ENCODE measurements at places on chromosomes 6 and 20.
A peak's percentile ranks its signal among the peaks of the same experiment; 100 is the strongest.

GRCh38 chr20:48203252-48203651 lies 418.0 kb upstream of the SULF2 start:
- DNase-seq = no peak

DNA sequence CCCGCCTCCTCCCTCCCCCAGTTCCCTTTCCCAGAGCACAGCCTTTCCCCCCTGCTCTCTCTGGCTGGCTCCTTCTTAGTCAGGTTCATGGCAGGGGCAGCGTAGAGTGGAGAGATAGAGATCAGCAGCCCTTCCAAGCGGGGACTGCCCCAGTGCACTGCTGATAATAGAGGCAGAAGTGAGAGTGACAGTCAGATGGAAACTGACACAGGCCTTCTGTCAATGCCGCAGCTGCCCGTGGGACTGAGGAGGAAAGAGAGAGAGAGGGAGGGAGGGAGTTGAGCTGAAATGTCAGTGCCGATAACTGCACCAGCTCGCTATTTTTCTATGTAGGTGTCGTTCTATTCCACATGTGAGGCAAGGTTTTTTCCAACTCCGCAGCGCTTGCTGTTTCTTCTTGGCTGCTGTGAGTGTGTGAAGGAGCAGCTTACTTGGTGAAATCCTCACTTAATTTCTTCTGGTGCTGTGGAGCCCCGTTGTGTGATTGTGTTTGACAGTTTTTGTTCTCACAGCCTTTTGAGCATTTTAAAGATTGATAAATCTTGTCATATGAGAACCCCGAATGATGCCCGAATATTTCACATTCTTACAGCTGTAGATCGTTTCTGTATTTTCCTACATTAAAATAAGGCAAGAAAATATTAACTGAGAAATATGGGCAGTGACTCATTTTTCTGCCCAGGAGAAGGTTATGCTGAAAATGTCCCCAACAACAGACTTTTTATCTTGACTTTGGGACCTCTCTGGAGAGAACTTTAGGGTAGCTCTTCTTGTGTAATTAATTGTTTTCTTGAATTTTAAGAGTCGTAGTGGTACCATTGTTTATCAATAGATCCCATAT lies 386.4 kb upstream of the MMS22L start:
- DNase-seq = peak; percentile 52

- DNase-seq = peak; percentile 58
Observed at GRCh38 chr20:59525500-59526241, 78.7 kb upstream of the PHACTR3 start.

DNA sequence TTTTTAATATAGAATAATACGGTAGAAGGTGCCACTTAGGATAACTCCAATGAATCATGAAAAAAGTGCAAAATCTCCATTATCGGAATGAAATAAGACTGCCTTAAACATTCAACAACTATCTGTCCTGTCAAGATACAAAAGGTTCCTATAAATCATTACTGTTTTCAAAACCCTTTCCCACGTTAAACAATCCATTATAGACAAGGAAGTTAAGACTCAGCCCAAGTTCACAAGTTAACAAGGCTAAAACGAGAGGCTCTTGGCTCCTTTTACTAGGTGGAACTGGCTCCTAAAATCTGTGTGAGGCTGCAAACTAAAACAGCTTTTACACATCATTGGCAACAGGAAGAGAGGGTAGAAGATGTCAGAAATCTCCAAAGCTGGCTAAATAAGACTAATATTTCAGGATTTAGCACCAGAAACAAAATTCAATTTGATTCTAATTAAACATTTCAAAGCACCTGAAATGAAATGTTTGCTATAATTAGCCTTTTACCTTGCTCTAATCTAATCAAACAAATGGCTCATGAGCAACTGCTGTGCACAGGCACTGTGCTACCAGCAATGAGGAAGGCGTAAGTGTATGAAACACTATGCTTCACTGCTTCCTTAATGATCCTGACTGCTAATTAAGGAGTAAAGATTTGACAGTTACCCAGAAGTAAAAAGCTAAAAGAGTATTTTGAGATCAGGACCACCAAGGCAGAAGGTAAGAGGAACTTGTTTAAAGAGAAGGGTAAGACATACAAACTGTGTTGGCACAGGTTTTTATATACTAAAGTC lies 109.7 kb downstream of the DST start:
- no peak for DNase-seq

GRCh38 chr20:6504179-6504578 lies 263.3 kb upstream of the BMP2 start:
- no peak for DNase-seq

DNA sequence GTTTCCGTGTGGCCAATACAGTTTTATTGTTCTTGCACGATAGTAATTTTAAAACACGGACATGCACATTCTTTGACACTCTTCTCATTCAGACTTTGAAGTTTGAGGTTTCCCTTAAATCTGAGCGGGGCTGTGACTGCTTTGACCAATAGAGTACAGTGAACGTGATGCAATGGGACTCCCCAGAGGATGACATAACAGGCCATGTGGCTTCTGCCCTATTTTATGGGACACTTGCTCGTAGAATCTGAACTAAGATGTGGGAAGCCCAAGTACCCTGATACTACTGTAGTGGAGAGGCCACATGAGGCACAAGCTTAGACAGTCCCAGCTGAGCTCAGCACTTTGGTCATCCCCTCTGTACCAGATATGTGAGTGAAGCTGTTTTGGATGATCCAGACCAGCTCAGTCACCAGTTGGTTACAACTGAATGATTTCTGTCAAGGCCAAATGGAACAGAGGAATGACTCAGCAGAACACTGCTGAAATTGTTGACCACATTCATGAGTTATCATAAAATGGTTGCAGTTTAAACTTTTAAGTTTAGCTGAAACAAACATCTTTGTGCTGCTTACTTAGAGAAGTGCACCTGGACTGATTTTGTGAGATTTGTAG lies 279.4 kb downstream of the RFPL4B start:
- DNase-seq = peak; percentile 12

DNA sequence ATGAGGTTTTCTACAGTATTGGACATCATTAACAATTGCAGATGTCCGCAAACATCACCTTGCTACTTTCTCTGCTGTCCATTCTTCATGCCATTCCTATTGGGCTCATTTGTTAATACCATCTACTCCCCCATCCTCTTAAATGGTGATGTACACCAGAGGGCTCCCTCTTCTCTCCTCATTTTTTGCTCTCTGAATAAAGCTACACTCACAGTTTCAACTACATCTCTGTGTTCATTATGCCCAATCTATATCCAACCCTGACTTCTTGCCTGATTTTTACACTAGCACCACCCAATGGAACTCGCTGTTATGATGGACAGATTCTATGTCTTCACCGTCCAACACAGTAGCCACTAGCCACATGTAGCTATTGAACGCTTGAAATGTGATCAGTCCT lies 288.1 kb upstream of the ID4 start:
- no peak for DNase-seq

- no peak for DNase-seq
Observed at GRCh38 chr20:59580991-59581401, 23.3 kb upstream of the PHACTR3 start.

DNA sequence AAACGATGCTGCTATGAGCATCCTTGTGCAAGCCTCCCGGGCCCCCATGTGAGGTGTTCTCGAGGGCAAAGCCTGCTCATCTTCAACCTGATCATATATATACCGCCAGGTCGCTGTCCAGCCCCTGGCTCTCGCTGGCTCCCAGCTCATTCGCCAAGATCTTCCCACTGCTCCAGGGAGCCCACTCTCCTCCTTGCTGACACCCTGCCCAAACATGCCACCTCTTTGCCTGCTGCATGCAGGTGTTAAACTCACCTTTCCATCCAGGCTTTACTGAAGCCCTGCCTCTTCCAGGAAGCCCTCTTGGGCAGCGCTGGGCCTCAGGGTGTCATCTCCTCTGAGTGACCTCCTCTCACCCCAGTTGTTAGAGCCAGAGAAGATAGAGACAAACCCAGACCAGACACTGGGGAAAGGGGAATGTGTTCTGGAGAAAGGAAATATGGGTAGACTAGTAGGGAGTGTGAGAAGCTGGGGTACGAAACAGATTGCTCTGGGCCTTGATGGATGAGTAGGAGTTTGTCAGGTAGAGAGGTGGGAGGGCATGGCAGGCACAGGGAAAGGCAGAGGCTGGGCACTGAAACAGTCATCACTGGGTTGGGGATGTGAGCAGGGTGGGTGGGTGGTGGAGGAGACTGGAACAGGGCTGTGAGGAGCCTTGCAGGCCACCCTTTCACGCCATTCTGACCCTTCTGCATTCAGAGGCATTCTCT lies 1.2 kb upstream of the DLGAP4 start:
- no peak for DNase-seq

DNA sequence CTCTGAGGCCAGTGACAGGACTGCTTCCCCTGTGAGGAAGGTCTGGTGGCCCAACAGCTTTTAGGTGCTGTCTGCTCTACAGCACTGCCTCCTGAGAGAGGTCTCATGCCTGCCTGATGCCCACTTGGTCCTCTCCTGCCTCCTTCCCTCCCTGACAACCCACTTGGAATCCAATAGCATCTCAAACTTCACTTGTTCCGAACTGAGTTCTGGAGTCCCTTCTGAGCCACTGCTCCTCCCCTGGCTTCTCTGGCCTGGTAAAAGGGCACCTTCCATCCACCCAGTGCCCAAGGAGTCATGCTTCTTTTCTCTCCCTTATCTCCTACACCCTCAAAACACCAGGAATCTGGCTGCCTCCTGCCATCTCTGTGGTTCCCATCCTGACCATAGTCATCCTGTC lies 1.9 kb downstream of the MAVS start:
- peak; percentile 15 for DNase-seq

GRCh38 chr6:169558774-169559441 lies 142.9 kb downstream of the WDR27 start:
- no peak for DNase-seq

GRCh38 chr6:157657754-157658153 lies 165.3 kb upstream of the SNX9 start:
- no peak for DNase-seq

GRCh38 chr6:125618629-125619028 lies 130.8 kb upstream of the HEY2 start:
- no peak for DNase-seq

GRCh38 chr6:30942338-30943060 lies 1.7 kb downstream of the MUCL3 start:
- DNase-seq = no peak

GRCh38 chr6:155126727-155127439 lies 131.8 kb downstream of the TIAM2 start:
- DNase-seq = peak; percentile 48

GRCh38 chr6:43081043-43081442 lies 4.9 kb downstream of the PTK7 start:
- DNase-seq = no peak

DNA sequence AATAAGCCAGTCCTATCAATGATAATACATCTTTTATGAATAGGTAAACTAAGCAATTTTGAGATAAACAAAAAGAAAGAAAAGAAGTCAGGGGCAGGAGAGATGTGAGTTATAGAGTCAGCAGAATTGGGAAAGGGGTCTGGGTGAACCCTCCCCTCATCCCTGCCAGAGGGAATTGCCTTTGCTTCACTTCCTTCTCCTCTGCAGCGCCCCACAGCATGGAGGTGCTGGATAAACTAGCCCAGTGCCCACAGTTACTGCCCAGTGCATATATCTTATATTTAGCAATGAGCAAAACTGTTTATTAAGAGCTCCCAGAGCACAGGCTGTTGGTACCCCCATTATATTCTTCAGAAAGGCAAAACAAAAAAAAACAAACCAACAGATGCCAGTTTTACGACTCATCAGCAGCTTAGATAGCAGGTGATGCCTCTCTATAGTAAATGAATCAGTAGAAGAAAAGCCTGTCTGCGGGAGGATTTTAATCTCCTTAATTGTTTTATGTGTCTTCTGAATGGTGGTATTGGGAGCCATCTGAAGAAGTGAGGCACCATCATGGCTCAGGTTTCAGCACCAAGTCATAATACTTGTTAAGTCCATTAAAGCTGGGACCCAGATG lies 419.2 kb downstream of the EPM2A start:
- DNase-seq = no peak

GRCh38 chr20:20897145-20897544 lies 184.7 kb upstream of the RALGAPA2 start:
- DNase-seq = no peak

DNA sequence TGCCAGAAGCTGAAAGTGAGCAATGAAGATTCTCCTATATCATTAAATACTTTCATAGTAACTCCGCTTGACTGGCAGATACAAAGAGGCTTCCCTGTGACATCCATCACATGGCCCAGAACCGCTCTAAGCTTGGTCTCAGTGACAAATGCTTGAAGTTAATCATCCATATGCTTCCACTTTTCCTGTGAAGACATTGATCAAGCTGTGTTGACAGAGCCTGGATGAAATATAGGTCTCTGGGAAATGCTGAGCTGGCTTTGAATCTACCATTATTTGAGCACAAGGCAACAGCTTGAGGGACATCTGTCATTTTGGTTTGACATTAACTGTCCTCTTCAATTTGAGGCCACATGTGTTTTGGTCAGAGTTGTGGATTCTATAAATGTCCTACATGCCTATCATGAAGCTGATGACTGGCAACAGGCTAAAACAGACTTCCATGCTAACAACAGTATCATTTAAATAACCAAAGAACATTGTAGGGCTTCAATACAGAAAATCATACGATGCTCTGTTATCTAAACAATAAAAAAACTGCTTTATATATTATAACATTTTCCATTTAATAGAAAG lies 402.2 kb upstream of the IRAK1BP1 start:
- DNase-seq = no peak

DNA sequence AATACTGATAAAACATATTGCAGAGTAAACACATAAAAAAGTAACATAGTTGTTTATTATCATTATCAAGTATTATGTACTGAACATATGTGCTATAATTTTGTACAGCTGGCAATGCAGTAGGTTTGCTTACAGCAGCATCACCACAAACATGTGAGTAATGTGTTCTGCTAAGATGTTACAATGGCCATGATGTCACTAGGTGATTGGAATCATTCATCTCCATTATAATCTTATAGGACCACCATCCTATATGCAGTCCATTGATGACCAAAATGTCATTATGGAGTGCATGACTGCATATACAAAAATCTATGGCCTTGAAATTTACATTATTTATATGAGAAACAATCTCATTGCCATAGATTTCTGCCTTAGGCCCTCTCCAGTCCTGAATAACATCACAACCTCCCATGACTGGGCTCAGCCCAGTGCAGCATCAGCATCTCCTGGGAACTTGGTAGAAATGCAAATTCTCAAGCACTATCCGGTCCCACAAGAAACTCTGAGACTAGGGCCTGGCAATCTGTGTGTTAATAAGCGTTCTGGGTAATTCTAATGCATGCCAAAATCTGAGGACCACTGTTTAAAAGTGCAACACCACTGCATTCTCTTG lies 352.0 kb upstream of the MARCKS start:
- DNase-seq = no peak

GRCh38 chr6:17311595-17312311 lies 30.6 kb downstream of the RBM24 start:
- DNase-seq = no peak

- DNase-seq = no peak
Observed at GRCh38 chr20:60976913-60977312, 275.1 kb upstream of the CDH4 start.
